Stimulated activated CD4-positive, alpha-beta T cell treated with anti-CD3 and anti-CD28 coated beads, TNF-alpha, amount 100 ng/mL, for 4 hours (primary cell): ENCODE measurements at places on chromosomes 3 and 15.

DNA sequence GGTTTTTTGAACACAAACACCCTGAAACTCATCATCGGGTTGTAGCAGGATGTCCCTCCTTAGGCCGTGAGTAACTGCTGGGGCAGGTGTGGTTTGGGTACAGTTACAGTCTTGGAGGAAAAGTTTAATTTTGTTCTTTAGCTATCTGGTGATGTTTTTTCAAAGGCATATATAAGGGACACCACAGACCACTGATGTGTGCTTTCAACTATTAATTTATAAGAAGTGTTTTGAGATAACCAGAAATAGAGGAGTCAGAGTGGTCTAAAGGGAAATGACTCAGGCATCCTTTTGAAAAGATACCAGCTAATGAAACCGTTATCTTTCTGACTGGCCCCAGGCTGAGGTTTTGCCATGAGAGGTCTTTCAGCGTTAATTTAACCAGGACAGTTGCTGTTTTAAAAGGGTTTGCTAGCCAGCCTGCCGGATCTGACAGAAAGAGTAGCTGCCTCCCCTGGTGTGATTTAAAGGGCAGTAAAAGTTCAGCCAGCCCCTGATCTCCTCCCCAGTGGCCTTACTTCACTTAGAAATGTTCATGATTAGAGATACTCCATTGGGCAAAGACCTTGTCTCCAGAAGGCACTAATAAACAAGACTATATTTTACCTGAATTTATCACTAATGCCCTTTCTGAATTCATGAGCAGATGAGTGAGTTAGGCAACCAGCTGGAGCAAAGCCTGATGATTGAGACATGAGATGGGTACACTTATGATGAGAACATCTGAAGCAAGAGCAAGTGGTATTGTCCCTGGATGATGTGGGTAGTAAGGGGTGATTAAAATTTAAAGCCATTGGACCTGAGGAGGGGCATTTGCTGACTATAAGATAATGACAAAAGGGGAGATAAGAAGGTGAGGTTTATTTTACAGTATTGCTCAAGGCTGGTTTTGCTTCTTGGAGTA lies 482.5 kb upstream of the TBL1XR1 start:
- no peak for DNase-seq

- no peak for DNase-seq
Measured at GRCh38 chr3:22555753-22556435, 647.2 kb upstream of the UBE2E2 start.

DNA sequence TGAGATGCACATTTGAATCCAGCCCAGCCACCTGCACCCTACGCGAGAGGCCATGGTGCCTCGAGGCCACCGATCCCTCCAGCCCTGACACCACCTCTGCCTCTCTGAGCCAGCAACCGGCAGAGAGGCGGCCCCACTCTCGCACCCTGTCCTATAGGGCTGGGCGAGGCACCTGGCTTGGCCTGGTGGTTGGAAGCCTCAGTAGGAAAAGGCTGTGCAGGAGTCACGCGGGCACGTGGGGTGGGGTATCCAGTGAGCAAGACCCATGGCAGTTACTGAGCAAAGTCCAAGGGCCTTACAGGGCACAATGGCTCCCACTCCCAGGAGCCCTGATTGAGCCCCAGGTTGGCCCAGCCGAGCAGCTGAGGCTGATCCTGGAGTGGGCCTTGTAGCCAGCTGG lies 12.4 kb upstream of the DUSP7 start:
- no peak for DNase-seq

DNA sequence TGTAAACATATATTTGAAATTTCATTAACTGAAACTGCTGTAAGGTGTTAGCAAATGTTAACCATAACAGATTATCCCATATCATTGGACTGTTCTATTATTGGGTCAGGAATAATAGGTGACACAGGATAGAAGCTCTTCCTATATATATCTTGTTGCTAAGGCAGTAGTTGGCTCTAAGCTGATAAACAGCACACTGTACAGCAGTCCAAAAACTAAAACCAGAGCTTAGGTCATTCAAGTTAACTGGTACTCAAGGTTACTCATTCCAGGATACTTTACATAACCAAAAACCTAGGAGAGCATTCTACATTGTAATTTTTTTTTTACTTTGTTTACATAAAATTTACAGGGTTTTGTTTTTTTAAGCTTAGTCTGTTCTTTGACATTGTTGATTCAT lies 8.9 kb downstream of the DNAJC19 start:
- DNase-seq = no peak

DNA sequence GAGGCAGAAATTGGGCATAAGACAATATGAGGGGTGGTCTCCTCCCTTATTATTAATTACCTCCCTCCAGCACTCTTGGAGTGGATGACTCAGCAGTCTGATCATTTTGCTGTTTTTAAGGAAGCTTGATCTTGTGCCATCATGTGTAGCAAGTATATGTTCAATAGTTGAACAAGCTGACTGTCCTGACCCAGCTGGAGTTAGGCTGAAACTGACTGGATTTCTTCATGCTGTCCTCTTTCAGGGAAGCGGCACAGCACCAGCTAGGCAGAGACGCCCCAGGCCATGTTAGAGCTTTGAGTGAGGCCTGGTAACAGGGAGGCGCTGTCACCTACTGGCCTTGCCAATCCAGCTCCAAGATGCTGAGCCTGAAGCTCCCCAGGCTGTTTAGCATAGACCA lies 54.4 kb upstream of the KIF23 start:
- no peak for DNase-seq

GRCh38 chr3:112803467-112803866 lies 43.2 kb downstream of the CD200R1L start:
- DNase-seq = no peak

DNA sequence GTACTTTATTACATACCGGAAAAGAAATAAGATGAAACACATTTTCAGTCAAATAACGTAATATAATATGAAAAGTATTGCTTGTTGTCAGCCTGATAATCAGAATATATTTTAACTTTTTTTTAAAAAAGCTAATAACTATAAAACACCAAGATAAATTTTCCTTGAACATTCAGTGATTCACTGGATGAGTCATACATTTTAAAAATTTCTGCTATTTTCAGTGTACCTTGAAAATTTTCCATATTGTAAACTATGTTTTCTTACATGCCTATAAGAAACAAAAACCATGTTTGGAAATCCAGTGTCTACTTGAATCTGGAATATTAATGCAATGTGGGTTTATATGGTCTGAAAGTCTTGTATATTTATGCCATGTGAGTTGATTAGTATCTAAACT lies 36.3 kb upstream of the MEIS2 start:
- no peak for DNase-seq
